SW480 (cell line): ENCODE measurements at places on chromosomes 12 and 14.

DNA sequence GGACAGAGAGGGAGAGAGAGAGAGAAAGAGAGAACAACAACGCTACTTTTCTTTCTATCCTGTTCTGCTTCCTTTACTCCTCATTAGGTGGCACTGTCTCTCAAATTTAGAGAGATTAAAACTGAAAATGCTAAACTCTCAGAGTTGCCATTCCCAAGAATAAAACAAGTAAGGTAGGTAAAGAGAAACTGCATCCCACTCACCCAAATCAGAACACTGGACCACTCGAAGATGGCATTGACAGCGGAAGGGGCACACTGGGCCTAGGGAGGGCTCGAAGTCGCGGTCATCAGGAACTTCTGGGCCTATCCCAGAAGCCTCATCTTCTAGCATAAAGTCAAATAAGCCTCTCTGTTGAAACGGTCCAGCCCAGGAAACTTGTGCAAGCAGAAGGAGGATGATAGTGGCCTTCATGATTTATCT is 4.5 kb downstream of the DCN start:
- DNase-seq = peak; percentile 9

GRCh38 chr12:111573476-111573875 is 25.6 kb downstream of the ATXN2 start:
- DNase-seq = no peak

GRCh38 chr14:69289811-69290520 is 30.0 kb downstream of the GALNT16 start:
- DNase-seq = no peak

DNA sequence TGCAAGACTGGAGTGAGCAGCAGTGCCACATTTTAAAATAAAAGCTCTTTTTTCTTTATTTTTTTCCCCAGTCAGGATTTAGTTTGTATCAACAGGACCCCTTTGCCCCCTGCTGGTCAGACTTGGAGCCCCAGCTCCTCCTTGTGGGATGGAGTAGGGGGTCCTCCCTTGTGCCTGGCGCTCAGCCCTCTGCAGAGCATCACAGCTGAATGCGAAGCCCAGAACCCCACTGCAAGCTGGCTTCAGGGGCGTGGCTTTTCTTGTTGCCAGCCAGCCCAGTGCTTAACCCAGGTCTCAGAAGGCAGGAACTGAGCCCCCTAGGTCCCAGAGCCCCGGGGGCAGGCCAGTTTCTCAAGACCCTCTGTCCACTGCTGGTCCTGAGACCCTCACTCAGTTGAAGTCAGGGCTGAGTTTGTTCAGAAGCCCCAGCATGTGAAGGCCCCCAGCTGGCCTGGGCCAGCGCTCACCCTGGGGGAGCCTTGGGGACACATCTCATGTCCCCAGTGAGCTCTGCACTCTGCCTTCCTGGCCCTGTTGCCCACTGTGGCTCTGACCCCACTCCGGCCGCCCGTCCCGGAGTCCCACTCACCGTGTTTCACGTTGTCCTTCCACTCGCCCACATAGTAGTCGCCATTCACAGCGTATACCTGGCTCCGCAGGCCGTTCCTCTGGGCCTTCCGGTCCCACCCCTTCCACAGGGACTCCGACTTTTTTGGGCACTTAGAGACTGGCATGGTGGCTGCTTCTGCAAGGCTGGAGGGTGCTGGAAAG is 519 bp downstream of the MORN3 start:
- no peak for DNase-seq

DNA sequence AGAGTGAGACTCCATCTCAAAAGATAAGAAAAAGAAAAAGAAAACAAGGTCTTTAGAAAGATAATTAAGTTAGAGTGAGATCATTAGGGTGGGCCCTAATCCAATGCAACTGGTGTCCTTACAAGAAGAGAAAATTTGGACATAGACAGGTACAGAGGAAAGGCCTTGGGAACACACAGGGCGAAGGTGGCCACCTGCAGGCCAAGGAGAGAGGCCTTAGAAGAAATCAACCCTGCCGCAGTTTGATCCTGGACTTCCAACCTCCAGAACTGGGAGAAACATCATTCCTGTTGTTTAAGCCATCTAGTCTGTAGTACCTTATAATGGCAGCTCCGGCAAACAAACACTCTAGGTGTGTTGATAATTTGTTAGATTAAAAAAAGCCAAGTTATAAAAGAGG is 491.9 kb downstream of the MED13L start:
- DNase-seq = no peak

- DNase-seq = peak; percentile 67
These were observed at the start of gene CAMKK2 for GRCh38 chr12:121296618-121297434. TSS of gene CAMKK2 (minus strand) at chr12:121296709. CDS start at chr12:121274526, 22,183 bp downstream.

- no peak for DNase-seq
These were observed 111.6 kb downstream of the RBM19 start for GRCh38 chr12:113854385-113855142.
